ENCODE measurements at places on chromosomes 2 and 18. TPM values are rescaled to one million over a fixed set of nuclear protein-coding genes. Genes with fewer than 3 reads are reported as not detected.

The NMUR1 gene
- not detected for total RNA-seq

DNA sequence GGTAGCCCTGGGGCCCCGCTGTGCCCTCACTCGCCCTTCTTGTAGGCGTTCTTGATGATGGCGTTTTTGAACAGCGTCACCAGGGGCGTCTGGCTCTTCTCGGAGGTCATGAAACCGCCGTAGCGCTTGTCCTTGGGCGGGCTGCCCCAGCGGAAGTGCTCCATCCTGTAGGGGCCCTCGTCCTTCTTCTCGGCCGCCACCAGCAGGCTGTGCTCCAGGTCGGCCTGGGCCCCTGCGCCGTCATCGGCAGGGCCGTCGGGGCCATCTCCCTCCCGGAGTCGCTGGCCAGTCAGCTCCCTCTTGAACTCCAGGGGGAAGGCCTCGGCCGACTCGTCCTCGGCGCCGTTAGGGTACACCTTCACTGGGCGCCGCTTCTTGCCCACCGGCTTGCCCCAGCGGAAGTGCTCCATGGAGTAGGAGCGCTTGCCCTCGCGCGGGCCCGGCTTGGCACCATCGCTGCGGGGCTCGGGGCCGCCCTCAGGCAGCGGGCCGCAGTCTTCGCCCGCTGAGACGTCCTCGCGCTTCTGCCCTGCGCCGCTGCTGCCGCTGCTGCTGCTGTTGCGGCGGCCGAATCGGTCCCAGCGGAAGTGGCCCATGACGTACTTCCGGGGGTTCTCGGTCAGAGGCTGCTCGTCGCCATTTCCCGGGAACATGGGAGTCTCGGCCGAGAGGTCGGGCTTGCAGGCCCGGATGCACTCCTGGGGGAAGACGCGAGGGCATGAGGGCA is 7.2 kb downstream of the POMC start:
- no peak overlapping the region for H3K4me3 ChIP-seq
- DNase-seq: no peak
- no peaks in the 10 kb centered on the region for H3K36me3 ChIP-seq
- no peak overlapping the region for H3K27ac ChIP-seq
- no peaks in the 10 kb centered on the region for H3K4me1 ChIP-seq
- peaks cover 1% of the 10 kb centered on the region for H3K27me3 ChIP-seq

DNA sequence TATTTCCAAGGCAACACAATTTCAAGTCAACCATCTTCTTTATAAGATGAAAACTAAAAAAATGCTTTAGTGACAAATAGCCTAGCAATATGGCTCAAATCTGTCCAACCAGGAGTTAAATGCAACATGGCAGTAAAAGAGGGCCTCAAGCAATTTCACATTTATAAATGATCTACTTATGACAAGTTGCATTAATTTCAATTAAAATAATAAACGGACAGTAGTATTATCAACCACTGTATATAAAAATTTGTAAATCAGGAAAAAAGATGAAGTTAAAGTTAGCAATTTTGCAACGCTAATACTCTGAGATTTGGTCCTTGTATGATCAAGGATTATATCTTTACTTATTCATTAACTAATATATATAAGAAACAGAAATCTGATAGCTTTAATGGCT is 19.3 kb downstream of the CCDC88A start:
- H3K36me3 ChIP-seq: peaks cover 4% of the 10 kb centered on the region
- H3K27me3 ChIP-seq: no peaks in the 10 kb centered on the region
- no peak overlapping the region for H3K27ac ChIP-seq

- H3K36me3 ChIP-seq: peaks cover 4% of the 10 kb centered on the region
- H3K27me3 ChIP-seq: no peaks in the 10 kb centered on the region
- peak; percentile 47 for DNase-seq
- H3K4me1 ChIP-seq: no peaks in the 10 kb centered on the region
- H3K27ac ChIP-seq: no peak overlapping the region
Measured at GRCh38 chr2:64595397-64596176, 58.1 kb downstream of the SERTAD2 start.

DNA sequence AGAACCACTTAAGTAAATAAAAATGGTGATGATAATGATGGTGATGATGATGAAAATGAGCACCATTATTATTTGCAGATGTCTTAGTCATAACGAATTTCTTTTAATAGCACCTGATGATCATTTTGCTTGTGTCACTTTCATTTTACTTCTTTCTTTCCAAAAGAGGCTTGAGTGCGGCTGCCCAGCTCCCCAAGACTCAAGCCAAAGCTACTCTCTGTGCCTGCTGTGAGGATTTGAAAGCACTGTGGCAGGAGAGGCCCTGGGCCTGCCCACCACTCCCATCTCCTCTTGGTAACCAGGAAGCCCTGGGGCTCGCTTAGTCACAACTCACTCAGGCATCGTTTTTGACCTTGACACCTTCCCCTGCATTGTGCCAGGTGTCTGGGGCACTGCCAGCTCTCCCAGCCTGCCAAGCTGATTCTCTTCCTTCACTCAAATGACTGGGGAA is 41.2 kb downstream of the RPL37A start:
- H3K27me3 ChIP-seq: no peaks in the 10 kb centered on the region
- peaks cover 48% of the 10 kb centered on the region for H3K4me1 ChIP-seq
- no peak overlapping the region for H3K27ac ChIP-seq

- no peaks in the 10 kb centered on the region for H3K36me3 ChIP-seq
- no peak overlapping the region for H3K4me3 ChIP-seq
- H3K4me1 ChIP-seq: no peaks in the 10 kb centered on the region
- no peak overlapping the region for H3K27ac ChIP-seq
Measured at GRCh38 chr2:2142345-2142744, 188.7 kb downstream of the MYT1L start.

- H3K27me3 ChIP-seq: no peaks in the 10 kb centered on the region
- peaks cover 48% of the 10 kb centered on the region for H3K36me3 ChIP-seq
- H3K4me1 ChIP-seq: peaks cover 17% of the 10 kb centered on the region
Measured at GRCh38 chr2:11774600-11774999, 28.2 kb downstream of the LPIN1 start.
